ENCODE measurements at places on chromosomes 5 and 9.

DNA sequence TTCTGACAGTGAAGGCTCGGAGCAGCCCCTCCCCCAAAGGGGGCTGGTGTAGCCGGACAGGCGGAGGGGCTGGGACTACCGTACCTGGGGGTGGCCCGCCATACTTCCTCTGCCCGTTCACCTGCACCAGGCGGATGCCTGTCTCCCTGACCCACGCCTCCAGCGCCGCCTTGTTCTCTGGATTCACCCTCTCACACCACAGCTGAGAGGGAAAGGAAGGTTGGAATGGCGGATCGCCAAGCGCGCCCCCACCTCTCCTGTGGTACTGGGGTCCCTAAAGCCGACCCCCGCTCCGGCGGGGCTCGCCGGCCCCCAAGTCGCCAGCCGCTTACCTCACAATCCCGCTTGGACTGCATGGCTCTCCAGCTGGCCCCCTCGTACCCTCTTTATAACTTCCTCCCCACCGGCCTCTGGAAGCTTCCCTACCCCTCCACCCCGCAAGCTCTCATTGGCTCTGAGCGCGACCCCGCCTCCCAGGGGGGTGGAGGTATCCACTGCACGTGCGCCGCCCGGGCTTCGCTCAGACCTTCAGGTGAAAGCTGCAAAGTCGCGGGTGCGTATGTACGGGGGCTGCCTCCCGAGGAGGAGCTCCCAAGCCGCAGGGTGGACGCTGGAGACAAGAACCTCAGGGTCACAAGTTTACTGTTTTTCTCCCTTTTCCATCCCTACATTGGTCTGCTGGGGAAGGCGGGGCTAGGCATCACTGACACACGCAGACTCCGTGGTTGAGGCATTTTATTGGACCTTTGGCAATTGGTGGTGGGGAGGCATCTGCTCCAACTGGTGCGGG, at the start of gene DND1:
TSS of gene DND1 (minus strand) at position 390 of the 790 bp plus-strand sequence. CDS start at position 356, 34 bp downstream.
- no peak for DNase-seq

DNA sequence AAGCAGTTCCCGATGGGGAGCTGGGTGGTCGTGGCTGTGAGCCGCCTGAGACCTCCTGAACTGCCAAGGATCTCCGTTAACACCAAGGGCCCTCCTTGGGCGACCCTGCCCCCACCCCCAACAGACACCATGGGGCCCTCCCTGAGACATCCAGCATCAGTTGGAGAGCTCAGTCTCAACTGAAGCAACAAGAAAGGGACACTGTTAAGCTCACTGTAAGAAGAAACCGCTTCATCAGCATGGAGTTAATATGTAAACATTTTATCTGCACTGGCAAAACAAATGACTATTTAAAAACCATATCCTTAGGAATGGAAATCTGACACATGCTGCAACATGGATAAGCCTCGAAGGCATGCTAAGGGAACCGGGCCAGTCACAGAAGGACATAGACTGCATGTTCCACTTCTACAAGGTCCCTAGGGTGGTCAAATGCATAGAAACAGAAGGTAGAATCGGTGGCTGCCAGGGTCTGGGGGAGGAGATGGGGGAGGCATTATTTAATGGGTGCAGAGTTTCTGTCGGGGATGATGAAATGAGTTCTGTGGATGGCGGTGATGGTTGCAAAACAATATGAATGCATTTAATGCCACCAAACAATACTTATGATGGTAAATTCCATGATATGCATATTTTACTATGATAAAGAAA, 47.4 kb downstream of the ROR2 start:
- peak; percentile 55 for DNase-seq

GRCh38 chr5:55036477-55036876, 12.4 kb downstream of the GZMK start:
- DNase-seq = no peak

DNA sequence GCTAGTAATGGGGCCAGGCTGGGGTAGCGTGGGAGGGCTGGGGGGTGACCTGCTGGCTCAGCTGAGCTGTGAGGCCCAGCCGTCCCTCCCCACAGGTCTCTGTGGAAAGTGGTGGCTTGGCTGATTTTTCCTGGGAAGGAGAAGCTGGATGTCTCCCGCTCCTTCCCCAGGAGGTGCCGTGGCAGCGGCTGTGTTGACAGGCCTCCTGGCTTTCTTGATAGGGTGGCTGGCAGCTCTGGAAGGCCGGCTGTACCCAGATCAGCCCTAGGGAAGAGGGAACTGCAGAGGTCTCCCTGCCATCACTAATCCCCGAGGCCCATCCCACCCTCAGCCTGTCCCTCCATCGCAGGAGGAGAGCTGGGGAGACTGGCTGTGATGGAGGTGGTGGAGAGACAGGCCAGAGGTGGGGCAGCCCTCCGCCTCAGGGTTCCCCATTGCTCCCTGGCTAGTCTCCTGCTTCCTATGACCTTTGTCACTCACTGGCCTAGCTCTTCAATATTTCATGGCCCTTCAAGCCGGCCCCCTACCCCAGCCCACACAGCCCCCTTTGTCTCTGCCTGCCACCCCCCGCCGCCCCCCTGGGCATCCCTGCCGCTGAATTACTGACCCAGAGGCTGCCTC, 6.8 kb downstream of the CXXC5 start:
- no peak for DNase-seq

DNA sequence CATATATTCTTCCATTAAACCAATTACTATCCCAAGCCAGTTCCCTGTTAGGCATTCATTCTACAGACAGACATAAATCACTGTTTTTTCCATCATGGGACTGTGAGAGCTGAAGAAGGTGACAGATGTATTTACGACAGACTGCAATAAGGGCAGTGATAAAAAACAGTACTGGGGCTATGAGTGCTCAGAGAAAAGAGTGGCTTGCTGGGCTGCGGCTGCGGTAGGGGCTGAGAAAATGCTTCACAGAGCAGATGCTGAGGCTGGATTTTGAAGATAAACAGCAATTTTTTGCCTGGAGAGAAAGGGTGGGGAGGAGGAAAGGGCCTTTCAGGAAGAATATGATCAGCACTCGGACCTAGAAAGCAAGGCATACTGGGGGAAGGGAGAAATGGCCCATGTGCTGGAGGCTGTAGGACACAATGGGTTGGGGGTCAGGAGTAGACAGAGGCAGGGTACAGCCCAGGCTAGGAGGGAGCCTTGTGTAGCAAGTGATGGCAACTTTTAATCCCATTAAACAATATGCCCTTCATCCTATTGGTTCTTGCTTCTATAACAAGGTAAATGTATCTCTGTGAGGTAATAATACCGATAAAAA, 279.3 kb downstream of the ASTN2 start:
- no peak for DNase-seq

GRCh38 chr5:160921423-160922285, 69.6 kb upstream of the ATP10B start:
- DNase-seq = no peak

- DNase-seq = peak; percentile 34
Observed at GRCh38 chr9:114804505-114804904, 1.3 kb downstream of the TNFSF15 start.

GRCh38 chr5:36894954-36895353, 18.4 kb downstream of the NIPBL start:
- DNase-seq = no peak

DNA sequence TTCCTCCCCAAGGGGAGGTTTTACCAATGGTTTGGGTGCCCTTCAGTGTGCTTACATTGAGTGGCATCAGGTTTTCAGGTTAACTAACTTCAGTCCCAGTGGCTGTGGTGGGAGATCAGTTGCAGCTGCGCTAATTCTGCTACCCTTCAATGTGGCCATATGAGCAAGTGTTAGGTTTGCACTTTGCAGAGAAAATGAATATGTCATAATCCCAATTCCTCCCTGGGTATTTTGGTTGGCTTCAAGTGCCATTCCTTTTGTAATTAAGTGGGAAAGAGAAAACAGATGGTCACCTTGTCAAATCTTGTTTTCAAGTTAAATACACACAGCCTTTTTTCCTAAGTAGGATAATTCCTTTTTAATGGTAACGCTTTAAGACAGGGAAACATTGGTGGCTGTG, 236.2 kb downstream of the TLE4 start:
- no peak for DNase-seq

GRCh38 chr9:14314929-14315874, 1.3 kb upstream of the NFIB start:
- DNase-seq = peak; percentile 85

DNA sequence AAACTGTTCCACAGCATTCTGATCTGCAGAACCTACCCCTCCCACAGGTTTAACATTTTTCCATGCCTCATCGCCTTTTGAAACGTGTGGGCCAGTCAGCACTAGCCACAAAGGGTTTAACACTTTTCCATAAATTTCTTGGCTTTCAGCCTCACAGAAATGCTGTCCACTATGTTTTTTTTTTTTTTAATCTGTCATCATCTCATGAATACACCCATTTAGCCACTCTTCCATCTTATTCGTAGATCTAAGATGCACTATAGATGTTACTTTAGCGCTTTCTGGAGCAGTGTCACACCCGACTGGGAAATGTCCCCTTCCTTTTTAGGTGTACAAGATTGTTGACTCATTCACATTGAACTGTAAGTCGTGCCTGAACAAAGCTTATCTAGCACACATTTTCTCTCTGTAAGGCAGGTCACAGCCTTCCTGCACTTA, 62.3 kb downstream of the GCNT1 start:
- DNase-seq = no peak

DNA sequence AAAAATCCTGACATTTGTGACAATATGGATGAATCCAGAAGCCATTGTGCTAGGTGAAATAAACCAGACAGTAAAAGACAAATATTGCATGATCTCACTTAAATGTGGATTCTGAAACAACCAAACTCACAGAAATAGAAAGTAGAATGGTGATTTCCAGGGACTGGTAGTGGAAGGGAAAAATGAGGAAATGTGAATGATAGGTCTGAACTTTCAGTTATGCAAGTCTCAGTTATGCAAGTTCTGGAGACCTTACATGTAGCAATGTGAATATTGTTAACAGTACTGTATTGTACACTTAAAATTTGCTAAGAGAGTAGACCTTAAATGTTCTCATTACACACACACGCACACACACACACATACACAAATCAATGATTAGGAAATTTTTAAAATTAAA, 84.9 kb downstream of the SLCO4C1 start:
- DNase-seq = no peak

DNA sequence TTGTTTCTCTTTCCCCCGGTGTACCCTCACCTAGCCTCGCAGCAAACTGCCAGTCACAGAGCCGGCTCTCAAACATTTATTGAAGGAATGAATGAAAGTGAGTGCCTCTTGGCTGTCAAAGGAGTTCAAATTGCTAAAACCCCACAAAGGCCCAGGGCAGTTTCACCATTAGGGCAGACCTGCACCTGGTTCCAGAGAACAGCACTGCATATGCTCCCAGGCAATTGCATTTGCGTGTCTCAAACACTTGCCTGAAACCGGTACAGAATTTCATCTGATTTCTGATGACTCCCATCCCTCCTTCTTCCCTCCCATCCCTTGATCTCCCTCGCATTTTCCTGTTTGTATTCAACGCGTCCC, 165.6 kb upstream of the ZNF462 start:
- DNase-seq = no peak

GRCh38 chr9:30713243-30713642, 1671.2 kb upstream of the ACO1 start:
- no peak for DNase-seq

- DNase-seq = no peak
Observed at GRCh38 chr5:41683181-41683580, 172.8 kb upstream of the PLCXD3 start.

DNA sequence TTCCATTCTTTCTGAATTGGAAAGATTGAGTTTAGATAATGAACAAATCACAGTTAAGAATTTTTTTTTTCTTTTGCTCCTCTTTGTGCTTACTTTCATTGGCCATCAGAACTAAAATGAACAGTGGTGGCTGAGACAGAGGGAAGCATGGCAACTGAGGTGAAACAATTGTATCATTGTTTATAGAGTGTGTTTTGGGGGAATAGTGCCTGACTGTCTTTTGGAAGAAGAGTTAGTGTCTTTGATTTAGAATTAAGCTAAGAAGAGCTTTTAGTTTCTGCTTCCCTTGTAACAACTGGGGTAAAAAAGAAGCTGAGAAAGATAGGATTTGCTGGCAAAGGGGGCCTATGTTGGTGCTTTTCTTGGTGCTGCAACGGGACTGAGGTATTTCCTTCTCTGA, 24.0 kb downstream of the HSD17B4 start:
- no peak for DNase-seq

DNA sequence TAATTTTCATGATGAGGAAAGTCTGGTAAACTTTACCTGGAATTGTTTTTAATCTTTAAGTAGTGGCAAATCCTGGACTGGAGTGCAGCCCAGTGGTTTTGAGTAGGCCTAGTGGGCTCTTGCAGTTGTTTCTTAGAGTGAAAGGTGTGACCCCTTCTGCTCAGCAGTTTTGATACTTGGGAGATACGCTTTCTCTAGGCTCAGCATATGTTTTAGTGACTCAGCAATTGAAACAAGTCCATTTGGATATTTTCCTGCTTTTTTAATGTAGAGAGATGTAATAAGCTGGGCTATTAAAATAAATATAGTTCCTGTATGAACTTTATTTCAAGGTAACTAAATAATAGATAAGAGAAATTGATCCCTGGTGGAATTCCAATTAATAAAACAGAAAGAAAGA, 6.0 kb downstream of the POLR3G start:
- DNase-seq = no peak

DNA sequence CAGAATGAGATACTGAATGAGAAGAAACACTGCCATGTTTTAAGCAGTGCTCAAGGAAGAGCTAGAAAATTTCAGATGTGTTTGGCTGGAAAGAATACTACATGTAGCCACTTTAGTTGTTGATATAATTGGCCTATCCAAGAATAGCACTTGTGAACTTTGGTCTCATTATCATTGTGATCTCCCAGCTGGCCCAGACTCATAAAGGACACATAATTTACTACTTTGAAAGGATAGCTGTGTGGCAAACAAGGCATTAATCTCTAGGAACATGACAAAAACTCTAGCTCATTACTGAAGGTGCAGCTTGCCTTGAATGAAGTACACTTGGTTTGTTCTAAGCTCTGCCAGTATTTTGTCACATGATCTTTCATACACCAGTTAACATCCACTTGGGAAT, 356.3 kb downstream of the CSNK1G3 start:
- no peak for DNase-seq

DNA sequence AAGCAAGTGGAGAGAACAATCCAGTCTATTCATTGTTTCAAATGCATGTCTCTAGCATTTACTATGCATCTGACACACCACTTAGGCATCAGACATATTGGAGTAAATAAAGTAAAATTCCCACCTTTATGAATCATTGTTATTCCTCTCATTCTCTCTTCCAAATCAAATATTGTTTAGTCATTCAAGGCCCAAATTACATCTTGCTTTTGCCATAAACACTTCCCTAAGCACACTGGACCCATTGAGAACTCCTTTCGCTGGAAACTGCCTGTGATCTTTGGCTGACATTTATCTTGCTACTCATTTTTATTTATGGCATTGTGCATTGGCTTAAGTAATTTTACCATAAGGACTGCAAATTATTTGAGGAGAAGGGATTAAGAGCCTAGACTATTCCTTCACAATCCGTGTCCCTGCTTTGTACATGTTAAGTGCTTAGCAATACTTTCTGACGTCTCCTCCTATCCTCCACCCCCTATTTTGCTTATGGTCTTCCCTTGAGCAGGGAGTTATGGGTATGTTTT, 7.4 kb downstream of the C5orf46 start:
- DNase-seq = no peak

DNA sequence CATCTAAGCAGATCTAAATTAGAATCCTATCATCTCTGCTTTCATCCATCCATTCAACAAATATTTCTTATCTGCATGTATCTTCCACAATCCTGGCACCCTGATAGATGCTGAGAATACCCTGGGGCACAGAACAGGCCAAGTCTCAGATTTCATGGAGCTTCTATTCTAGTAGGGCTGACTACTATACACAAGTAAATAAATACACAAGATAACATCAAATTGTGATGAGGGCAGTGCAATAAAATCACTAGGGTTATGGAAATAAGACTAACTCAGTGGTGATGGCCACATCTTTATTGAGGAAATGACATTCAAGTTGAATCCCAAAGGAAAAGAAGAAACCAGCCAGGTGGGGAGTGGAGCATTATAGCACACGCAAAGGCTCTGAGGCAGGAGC, 138.4 kb upstream of the GLRA1 start:
- no peak for DNase-seq

Measured in right kidney (tissue), 9 donors.